ENCODE measurements at places on chromosomes 5 and 9. TPM values are rescaled to one million over a fixed set of nuclear protein-coding genes. Genes with fewer than 3 reads are reported as not detected.

Gene UAP1L1
- 23.0 TPM for total RNA-seq

Gene SLC36A3
- not detected for total RNA-seq

Gene AHRR
- total RNA-seq: 17.8 TPM

Gene MEIKIN
- total RNA-seq: not detected

Gene PLEKHG4B
- total RNA-seq: 0.05 TPM

Gene FGD3
- total RNA-seq: not detected

Gene NCBP1
- 32.2 TPM for total RNA-seq

Gene SPINK4
- not detected for total RNA-seq

Gene TAS2R1
- total RNA-seq: not detected

Gene OR1J2
- total RNA-seq: not detected

Gene SLC4A9
- not detected for total RNA-seq
